ENCODE measurements at places on chromosomes 7 and 10. TPM values are rescaled to one million over a fixed set of nuclear protein-coding genes. Genes with fewer than 3 reads are reported as not detected.

The THSD7A gene
- polyA plus RNA-seq = 15.7 TPM

GRCh38 chr7:150564566-150564965 is 2.6 kb upstream of the GIMAP4 start:
- DNase-seq = no peak

The ALOX5 gene
- 3.8 TPM for polyA plus RNA-seq

- DNase-seq = peak; percentile 74
Measured at GRCh38 chr7:6614953-6615722, at the start of gene ZNF853. ZNF853 (plus strand) TSS chr7:6615610; CDS start chr7:6616175, 565 bp downstream.

- no peak for DNase-seq
Measured at GRCh38 chr10:92384741-92385140, 93.8 kb downstream of the MARCHF5 start.

DNA sequence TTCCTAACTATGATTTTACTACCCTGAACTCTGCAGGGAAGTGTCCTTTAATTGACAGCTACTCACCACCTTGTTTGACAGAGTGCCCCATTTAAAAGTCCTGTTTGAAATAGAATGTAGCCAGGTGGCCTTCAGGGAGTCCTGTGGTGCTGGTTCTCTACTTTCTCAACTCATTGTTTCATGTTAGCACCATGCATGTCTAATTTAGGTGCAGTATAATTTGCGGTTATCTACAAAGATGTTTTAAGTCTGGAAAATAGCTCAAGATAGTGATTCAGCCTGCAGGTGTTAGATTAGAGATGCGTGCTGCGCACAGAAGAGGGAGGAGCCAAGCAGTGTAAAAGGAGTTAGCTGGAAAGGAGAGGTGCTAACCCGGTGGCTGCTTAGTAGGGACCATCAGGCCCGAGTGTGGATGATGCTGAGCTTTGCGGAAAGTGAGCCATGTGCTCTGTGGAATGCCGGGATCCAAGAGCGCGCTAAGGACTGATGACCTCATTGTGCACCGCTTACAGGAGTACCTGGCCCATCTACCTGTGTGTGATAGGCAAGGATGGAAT is 1.2 kb downstream of the CCM2 start:
- no peak for DNase-seq

- DNase-seq = no peak
Measured at GRCh38 chr7:36896956-36897590, 172.8 kb upstream of the AOAH start.

The GIMAP6 gene
- 9.3 TPM for polyA plus RNA-seq

The ADIRF gene
- 35.7 TPM for polyA plus RNA-seq

- no peak for DNase-seq
Measured at GRCh38 chr7:139768249-139768824, 9.5 kb downstream of the HIPK2 start.
